Activated T-cell treated with anti-CD3 and anti-CD28 coated beads for 4 hours (primary cell): ENCODE measurements at places on chromosomes 5 and 9.

DNA sequence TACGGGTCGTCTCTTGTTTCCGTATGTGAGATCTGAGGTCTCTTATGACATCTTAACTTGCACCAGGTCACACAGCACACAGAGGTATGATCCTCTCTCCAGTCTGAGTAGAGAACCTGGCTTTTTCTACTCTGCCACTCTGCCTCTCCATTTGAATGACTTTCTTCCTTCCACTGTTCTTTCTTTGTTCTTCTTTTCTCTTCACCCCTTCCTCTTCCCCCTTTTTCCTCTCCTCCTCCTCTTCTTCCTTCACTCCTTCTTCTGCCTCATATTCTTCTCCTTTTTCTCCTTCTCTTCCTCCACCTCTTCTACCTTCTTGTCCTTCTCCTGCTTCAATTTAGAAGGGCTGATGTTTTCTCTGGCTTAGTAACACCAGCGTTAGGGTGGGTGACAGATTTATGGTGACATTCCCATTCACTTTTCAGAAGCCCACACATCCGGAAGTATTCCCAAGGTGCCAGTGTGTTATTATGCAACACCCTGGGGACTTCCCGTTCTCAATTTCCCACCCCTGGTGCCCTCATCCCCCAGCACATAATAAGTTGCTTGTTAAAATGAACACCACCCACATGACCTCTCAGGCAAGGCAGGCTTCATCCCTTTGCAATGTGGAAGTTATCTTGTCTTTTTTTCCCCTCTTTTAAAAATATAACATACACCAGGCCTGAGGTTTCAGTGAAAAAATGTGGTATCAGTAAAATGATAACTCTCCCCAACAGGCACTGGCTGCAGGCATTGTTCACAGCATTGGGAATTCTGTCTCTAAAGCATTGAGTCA is 122.0 kb downstream of the PAPPA start:
- DNase-seq: no peak

- no peak for DNase-seq
Observed at GRCh38 chr9:36214571-36214970, 23.9 kb downstream of the CLTA start.

DNA sequence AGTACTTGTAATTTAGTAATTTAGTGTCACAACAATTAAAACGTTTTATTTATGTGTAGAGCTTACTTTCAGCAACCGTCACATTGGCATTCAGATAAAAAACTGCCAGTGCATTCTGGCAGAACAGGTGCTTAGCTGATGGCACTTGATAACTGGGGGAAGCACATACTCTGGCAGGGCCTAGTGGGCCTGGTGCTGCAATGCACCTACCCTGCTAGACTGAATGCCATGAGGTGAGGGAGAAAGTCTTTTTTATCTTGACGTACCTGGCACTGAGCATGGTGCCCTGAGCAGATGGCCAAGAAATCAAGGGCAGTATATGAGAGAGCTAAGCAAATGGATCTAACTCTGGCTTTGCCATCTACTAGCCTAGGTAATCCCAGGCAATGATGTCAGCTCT is 280.6 kb upstream of the EFNA5 start:
- no peak for DNase-seq

DNA sequence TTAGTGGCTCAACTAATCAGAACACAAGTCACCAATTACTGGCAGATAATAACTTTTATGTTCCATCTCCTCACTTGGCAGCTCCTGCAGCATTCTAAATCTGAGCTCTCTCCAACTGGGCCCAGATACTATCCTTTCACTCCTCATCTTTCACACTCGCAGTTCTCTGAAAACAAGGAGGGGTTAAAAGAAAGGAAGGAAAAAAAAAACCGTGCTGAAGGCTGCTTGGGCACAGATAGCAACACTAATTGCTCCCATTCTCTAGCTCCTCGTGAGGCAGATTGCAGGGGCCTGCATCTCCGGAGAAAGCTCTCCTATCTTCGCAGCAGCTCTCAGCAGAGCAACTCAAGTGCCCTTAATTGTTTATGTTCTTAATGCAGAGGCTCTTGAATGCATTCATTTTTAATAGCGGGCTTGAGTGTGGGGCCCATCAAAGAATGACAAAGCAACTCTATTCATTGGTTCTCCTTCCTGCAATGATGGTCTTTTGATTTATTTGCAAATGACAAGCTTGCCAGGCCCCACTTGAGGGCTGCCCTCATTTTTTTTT is 23.9 kb downstream of the TLE1 start:
- DNase-seq: no peak

- DNase-seq: no peak
Observed at GRCh38 chr9:93661591-93661990, 85.2 kb downstream of the PHF2 start.

DNA sequence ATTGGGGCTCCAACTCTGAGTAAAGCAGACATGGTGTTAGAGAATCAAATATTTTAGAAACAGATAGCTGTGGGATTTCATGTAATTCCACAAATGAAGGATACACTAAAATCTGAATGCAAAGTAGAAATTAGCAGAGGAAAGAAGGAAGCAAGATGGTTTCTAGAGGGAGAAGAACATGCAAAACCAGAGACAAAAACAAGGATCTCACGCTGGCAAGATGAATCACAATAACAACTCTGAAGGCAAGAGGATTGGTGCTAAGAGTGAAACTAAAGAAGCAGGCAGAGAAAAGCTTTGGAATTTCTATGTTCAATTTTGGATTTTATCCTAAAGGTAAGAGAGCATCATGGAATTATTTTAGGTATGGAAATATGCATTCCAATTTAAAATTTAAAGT is 857.2 kb upstream of the COX7C start:
- DNase-seq: no peak

GRCh38 chr5:145014109-145014508 is 821.0 kb downstream of the PRELID2 start:
- no peak for DNase-seq

DNA sequence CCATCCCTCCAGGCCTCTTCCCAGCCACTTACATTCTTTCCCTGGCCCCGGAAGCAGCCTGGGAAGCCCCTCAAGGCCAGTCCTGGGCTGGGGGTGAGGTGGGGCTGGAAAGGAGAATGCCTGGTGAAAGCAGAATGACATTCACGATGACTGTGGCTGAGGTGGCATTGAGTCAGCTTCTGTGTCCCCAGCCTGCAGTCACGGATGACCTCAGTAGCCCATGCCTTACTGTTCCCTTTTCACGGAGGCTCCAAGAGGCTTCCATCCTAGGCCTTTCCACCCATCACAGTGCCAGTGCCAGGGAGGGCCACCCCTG is 2.7 kb downstream of the PRDM12 start:
- no peak for DNase-seq

GRCh38 chr5:18072600-18072999 is 438.3 kb downstream of the TAF11L14 start:
- no peak for DNase-seq
